Vagina (tissue), 2 donors: ENCODE measurements at places on chromosomes 6 and 20.

- no peak for DNase-seq
Measured at GRCh38 chr6:160203953-160204352, 54.7 kb downstream of the SLC22A2 start.

DNA sequence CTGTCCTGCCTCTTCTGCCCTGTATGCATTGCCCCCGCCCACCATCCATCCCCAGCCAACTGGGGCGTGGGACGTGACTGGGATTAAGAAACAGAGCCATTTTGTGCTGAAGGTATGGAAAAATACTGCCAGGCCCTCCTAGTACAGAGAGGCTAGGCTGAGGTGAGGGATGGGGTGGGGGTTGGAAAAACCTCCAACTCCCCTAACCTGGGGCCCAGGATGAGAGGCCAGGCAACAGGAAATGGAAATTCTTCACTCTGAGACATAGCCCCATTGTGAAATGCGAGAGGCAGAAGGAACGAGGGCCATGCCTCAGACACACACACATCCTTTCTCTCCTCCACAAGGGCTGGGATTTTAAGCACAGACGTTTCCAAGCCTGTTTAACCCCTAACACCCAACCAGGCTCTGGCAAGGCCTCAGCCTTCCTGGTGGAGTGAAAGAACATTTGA lies 19.9 kb downstream of the KCNK5 start:
- no peak for DNase-seq

GRCh38 chr20:19285436-19285835 lies 73.0 kb downstream of the SLC24A3 start:
- DNase-seq = no peak

DNA sequence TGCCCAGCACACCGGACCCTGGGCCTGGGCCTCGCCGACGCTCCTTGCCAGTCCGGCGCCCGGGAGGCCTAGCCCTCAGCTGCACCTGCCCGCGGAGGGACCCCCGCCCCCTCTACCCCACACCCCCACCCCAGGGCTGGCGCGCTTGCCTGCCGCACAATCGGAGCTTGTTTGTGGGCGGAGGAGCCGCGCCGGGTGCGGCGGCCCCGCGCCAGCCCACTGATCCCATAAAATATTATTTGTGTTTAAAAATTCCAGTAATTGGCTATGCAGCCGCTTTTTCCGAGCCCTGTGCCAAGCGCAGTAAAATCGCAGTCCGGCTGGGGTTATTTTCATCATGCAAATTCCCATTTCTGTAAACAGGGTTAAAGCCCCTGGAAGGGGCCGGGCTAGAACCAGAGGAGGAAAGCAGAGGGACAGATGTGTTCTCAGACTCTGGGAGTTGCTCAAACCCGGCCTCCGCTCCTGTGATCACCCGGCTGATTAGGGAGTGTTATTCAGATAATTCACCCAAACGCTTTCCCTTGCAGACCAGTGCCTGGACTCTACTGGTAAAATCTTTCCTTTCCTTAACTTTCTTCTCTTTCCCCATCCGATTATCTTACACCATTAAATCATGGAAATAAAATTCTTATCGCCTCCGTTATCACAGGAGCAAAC lies 93.1 kb downstream of the NCR2 start:
- DNase-seq = no peak

GRCh38 chr20:1462834-1463233 lies 3.8 kb downstream of the NSFL1C start:
- peak; percentile 4 for DNase-seq

- no peak for DNase-seq
Measured at GRCh38 chr6:135256866-135257265, 75.8 kb downstream of the MYB start.

- no peak for DNase-seq
Measured at GRCh38 chr6:83215131-83216047, 22.2 kb downstream of the RWDD2A start.

- DNase-seq = no peak
Measured at GRCh38 chr6:20309186-20309585, 92.5 kb upstream of the E2F3 start.

DNA sequence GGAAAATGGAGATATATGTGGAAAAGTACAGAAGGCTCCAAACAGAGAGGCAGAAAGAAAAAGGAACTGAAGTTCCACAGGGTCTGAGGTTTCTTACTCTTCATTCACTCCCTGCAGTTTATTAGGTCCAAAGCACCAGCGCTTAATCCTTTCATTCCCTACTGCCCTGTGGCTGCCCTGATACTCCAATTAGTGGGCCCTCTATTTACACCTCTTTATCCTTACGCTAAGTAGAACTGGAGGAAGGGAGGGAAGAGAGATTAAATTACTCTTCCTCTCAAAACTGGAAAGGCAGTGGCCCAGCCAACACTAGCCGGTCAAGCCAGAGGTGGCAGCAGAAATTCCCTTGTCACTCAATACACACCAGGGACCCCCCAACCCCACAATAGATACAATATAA lies 20.4 kb downstream of the TRERF1 start:
- DNase-seq = no peak

- no peak for DNase-seq
Measured at GRCh38 chr20:49460916-49461315, 21.6 kb downstream of the KCNB1 start.

DNA sequence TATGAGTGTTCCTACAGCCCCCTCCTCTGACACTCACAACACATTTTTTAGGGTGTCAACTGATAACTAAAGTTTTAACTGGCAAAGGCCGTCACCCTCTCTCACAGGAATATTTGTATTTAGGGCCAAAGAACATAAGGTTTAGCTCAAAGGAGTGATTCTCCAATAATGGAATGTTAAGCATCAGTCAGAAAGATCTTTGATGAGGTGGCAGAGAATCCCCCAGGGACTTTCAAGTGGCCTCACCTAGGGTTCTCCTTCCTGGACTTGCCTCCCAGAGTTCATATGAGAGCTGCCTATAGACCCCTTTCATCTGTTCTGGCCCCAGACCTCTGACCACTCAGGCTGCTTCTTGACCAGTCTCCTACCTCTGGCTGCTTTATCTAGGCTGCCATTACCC lies 7.4 kb upstream of the SCUBE3 start:
- no peak for DNase-seq

GRCh38 chr6:34315780-34316179 lies 67.0 kb upstream of the SMIM29 start:
- no peak for DNase-seq

GRCh38 chr20:35120012-35120701 lies 27.0 kb downstream of the EDEM2 start:
- DNase-seq = no peak

- DNase-seq = no peak
Measured at GRCh38 chr6:40543776-40544175, 43.4 kb downstream of the LRFN2 start.

- DNase-seq = no peak
Measured at GRCh38 chr6:35678021-35678654, 10.6 kb downstream of the FKBP5 start.

DNA sequence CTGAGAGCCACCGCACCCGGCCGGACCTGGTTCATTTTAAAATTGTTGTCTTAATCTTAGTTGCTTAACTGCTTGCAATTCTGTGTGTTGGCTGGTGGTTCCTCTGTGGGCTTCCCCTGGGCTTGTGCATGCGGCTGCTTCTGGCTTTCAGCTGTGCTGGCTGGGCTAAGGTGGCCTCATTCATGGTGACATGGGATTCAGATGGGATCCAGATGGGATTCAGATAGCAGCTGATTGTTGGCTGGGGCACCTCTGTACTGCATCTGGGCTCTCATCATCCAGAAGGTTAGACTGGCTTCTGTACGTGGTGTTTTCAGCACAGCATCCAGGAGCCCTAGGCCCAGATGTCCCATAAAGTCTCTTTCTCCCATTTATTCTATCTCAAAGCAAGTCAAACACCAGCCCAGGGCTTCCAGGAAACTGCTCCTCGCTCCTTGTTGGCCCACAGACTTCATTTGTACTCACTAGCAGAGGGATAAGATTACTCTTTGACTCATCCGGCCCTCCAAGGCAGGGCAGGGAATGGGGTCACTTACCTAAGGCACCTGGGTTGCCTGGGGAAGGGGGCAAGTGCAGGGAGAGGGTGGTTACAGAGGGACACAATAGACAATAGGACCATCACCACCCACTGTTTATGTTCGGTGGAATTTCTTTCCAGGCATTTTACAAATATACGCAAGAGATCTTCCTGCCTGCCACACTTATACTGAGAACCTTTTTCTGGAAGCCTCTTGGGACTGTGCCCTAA lies 10.2 kb upstream of the PEDS1 start:
- no peak for DNase-seq

- DNase-seq = no peak
Measured at GRCh38 chr6:3181105-3181504, 23.8 kb upstream of the TUBB2A start.

DNA sequence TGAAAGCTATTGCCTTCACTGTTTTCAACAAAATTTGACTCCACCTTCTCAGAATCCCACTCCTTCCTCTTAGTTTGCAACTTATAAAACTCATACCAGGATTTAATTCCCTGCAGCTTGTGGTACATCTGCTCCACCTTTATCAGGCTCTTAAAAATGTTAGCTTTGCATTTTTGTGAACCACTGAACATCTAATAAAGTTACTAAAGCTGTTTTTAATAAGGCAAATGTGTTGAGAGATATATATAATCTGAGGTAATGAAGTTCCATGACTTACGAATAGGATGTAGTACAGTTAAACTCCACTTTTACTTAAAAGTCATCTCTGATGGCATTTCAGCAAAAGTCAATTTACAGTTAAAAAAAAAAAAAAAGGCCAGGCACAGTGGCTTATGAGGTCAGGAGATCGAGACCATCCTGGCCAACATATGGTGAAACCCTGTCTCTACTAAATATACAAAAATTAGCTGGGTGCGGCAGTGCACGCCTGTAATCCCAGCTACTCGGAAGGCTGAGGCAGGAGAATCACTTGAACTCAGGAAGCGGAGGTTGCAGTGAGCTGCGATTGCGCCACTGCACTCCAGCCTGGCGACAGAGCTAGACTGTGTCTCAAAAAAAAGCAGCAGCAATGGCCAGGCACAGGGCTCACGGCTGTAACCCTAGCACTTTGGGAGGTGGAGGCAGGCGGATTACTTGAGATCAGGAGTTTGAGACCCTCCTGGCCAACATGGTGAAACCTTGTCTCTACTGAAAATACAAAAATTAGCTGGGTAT lies 106.2 kb downstream of the KIF13A start:
- no peak for DNase-seq

GRCh38 chr20:59386809-59387208 lies 86.4 kb downstream of the EDN3 start:
- DNase-seq = no peak

DNA sequence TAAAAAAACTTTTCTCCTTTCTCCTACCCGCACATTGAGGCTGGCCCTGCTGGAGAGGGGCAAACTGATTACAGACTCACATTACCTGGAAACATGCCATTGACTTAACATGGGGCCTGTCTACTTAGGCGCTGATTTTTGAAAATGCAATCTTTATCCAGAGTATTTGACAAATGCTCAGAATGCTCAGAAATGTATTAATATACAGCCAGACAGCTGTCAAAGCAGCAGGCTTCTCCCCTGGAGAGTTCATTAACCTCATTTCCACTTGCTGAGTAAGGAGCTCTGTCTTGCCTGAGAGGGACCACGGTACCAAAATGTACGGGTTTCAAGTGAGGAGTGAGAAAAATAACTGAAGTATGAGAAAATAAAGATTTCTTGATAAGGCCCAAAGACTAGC lies 95.7 kb downstream of the PAX1 start:
- DNase-seq = no peak

DNA sequence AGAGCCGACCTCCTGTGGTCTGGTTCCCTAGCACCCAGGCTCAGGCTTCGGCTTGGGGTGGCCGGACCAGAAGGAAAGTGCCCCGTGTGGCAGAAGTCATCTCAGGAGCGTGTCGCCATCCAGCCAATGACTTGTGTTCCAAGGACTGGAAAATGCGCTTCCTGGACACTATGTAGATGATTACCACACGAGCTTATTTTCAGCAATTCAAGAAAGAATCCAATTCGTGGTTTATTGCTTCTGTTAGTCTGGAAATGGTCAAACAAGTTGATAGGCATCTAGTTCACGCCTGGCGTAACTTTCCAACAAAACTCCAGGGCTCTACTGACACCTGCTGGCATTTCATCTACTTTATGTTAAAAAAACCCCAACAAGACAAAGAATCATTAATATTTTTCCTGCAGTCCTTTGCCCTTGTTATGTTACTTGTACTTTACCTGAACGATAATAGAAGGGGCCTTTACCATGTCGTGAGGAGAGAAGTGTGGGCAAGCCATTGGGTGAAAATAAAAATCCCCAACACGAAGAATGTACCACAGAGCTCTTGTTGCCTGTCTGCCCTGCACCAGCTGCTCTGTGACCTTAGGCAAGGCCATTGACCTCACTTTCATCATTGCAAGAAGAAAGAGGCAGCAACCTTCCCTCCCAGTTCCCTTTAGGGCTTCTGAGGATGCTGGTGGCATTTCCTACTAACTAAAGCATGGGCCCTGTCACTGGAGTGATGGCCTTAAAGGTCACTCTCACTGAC lies 154.7 kb upstream of the LAMP5 start:
- DNase-seq = no peak

- DNase-seq = no peak
Measured at GRCh38 chr6:91812596-91813274, 1225.9 kb upstream of the MAP3K7 start.

GRCh38 chr6:87832025-87832825 lies 130.2 kb upstream of the AKIRIN2 start:
- no peak for DNase-seq

GRCh38 chr6:154791556-154792317 lies 58.5 kb downstream of the SCAF8 start:
- DNase-seq = no peak

DNA sequence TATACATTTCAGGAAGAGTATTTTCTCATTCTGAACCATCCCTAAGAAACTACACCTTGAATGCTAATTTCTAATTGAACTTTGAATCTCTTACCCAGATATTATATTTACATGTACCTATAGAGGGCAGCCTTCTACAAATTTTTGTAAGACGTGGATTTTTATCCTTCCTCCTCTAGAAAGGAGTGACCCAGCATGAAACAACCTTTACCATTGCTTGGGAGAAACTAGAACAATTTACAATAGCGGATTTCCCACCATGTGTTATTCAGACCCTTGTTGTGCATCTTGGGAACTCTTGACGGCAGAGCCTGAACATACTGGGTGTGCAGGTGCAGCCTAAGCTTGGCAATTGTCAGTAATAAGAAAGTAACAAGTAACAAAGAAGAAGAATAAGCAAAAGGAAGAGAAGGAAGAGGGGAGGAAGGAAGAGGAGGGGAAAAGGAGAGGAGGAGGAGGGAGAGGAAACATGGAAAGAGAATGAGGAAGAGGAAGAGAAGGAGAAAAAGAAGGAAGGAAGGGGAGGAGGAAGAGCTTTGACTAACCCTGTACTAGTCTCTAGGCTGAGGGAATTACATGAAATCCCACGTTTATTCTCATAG lies 10.8 kb upstream of the TAAR1 start:
- DNase-seq = no peak

DNA sequence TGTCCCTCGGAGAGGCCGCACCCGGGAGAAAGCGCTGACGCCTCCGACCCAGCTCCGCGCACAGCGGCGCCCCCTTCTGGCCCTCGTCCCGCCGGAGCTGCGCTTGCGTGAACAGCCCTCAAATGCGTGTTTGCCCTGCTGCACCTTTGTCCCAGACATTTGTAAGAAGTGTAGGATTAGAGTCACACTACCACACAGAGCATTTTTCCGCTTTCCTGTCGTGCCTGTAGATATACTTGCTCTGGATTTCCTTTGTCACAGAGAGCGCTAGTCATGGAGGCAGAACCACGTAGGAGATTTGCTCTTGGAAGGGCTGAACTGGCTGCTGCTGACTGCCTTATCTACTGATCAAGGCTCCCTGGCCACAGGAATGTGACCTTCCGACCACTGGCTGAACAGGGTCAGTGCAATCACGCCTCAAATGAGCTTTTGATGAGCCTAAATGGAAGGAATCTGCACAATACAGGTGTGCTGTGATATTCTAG lies 62.3 kb downstream of the PAX1 start:
- DNase-seq = no peak
